ENCODE measurements at places on chromosomes 2 and 18.

DNA sequence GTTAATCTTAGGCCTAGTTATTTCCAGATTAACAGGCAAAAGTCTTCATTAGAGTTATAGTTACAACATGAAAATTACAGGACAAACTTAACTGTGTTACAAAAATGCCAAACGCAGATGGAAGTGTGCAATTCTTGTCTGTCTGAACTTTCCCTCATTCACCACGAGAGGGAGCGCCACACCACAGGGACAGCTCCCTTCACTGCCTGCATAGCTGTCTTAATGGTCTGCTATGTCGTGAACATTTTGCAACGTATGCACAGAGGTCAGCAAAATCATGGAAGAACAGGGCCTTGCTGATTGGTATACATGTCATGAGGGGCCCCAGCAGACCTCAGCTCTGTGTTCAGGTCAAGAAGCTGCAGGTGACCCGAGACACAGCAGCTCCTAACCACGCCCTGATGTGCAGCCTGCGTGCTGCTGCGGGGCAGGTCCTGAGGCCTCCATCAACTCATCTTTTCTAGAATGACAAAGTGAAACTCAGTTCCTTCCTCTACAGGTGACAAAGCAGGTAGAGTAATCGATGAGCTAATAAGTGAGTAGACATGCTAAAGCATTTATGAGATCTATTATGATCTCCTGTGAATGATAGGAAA is 78.8 kb upstream of the ATP8B1 start:
- peak; percentile 60 for DNase-seq

GRCh38 chr18:61706276-61706915 is 186.4 kb downstream of the RNF152 start:
- no peak for DNase-seq

DNA sequence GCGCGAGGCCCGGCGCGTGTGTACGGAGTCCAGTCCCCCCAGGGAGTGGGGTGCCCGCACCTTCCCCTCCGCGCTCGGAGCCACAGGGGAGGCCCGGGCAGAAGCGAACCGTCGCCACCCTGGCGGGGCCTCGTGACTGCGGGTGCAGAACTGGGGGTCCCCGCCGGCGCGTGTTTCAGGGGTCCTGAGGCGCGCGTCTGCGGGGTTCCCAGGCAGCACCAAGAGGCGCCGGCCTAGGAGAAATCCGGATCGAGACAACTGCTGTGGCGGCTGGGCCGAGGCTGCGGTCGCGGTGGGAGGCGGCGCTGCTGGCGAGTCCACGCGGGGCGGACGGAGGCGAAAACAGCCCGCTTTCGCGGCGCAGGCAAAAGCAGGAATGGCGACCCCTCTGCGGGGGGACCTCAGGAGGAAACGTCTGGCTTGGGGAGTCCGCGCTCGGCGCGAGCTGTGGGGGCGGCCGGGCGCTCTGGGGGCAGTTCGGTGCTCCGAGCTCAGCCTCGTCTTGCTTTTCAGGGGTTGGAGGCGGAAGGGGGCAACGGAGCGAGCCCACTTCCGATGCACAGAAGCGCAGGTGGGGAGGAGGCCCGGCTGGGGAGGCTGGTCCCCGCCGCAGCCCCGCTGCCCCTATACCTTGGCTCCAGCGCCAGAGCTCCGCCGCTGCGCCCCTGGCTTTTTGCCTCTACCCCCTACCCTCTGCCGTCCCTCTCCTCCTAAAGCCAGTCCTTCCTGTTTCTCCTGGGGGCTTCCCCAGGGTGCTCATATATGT is 81.5 kb upstream of the LDLRAD4 start:
- no peak for DNase-seq

DNA sequence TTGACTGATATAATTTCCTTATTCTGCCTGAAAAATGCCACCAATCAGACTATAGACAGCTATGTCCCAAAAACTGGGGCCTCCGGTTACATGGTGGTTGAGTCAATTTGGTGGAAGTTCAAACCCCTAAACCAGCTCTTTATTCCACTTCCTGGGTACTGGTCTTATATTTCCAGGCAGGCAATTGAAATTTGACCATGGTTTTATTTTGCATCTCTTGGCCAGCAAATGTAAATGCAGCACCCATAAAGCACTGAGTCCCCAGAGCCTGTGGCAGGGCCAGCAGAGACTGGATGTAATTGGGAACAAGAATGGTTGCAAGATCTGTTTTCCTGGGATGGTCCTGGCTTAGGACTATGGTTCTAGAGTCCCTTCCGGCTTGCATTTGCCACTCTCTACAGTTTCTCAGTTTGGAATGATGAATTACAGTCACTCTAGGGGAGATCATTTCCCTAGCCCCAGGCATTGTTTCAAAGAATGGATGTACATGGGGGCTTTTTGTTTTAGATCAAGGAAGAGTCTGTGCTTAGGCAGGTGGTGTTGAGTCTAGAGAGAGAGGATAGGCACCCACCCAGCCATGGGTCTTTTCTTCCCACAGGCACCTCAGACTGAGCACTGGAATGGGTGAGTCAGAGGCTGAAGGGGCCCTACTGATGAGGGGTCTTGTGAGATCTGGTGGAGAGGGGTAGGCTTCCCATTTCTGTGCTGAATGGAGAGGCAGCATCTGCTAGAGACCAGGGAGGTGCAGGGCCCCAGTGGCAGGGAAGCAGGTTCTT is 108.4 kb upstream of the CDC42EP3 start:
- no peak for DNase-seq

DNA sequence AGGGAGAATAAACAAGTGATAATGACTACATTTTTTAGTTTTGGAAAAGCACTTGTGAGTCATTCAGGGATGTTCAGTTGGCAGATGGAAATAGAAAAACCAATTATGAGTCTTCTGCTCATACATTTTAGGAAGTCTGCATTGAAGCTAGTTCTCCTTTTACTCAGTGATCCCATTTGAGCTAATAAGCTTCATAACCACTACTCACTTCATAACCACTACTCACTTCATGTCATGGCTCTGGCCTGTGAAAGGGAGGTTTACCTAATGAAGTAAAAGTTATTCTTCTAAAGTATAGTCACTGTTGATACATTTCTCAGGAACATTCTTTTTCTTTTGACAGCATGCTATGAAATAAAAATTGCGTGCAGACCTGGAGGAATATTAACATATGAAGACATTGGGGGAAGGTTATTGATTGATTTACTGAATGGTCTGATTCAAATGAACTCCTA is 948.7 kb downstream of the TSN start:
- no peak for DNase-seq

- no peak for DNase-seq
Measured at GRCh38 chr2:119734047-119734446, 25.7 kb upstream of the PTPN4 start.

DNA sequence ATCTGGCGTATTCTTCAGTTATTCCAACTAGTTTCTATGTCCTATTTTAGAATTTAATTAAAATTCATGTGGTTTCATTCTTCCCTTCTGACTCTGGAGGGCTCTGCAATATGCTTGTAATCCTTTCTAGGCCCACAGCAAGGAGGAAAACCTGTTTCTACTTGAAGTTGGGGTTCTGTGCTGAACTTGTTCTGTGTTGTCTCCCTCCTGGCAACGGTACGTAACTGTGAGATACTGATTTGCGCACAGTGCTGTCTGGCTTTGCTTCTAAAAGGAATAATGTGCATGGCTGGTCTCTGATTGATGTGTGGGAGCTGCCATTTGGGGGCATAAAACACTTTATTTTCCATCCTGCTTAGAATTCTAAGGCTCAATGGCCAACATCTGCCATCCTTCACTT is 81.7 kb downstream of the NABP1 start:
- DNase-seq: no peak

- no peak for DNase-seq
Measured at GRCh38 chr2:127577503-127577902, 42.0 kb downstream of the MYO7B start.

GRCh38 chr2:227020416-227020815 is 143.6 kb downstream of the COL4A4 start:
- no peak for DNase-seq

- no peak for DNase-seq
Measured at GRCh38 chr2:104444889-104445288, 409.0 kb upstream of the POU3F3 start.

DNA sequence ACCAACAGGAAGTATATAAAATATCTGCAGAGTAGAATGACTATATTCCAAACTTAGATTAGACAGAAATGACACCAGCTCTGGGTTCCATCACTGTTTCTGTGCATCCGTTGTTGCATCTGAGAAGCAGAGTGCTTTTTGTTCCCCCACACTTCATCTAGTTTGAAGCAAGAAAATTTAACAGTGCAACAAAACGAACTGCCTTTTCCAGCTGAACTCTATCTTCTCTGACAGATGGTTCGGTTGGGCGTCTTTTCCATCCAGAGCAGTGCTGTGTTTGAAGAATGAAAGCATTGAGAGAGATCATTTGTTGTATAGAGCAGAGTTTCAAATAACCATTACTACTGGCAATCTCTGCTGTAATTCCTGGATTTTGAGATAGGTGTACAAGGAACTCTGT is 757.5 kb downstream of the DPP10 start:
- DNase-seq: no peak

GRCh38 chr18:80176334-80177073 is 67.4 kb downstream of the ADNP2 start:
- no peak for DNase-seq

GRCh38 chr2:148451046-148451445 is 193.5 kb upstream of the EPC2 start:
- DNase-seq: no peak

DNA sequence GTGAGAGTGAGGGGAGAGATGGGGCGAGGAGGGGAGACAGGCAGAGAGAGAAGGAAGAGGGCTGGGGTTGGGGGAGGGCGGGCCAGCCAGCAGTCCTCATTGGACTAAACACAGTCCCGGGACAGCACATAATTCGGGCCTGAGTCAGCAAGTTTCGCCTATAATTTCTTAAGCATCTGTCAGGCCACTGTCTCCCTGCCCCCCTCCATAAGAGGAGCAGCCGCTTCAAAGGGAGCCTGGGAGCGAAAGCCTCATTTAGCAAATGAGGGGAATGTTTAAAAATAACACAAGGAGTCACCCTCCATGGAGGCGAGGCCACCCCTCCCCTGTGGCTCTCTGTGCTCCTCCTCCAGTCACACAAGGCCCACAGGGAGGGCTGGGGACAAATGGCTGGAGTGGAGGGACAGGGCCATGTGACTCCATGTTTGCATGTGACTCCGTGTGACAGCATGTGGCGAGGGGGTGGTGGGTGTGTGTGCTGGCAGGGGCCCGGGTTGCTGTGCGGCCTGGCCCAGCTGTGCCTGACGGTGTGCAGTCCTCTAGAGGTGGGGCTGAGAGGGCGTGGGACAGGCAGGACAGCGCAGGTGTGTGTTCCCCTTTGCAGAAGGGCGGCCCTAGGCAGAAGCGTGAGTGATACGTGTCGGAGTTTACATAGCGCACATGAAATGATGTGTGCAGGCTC is 162.4 kb downstream of the CELF4 start:
- no peak for DNase-seq

- DNase-seq: no peak
Measured at GRCh38 chr2:169727065-169727464, 6.6 kb upstream of the KLHL23 start.

DNA sequence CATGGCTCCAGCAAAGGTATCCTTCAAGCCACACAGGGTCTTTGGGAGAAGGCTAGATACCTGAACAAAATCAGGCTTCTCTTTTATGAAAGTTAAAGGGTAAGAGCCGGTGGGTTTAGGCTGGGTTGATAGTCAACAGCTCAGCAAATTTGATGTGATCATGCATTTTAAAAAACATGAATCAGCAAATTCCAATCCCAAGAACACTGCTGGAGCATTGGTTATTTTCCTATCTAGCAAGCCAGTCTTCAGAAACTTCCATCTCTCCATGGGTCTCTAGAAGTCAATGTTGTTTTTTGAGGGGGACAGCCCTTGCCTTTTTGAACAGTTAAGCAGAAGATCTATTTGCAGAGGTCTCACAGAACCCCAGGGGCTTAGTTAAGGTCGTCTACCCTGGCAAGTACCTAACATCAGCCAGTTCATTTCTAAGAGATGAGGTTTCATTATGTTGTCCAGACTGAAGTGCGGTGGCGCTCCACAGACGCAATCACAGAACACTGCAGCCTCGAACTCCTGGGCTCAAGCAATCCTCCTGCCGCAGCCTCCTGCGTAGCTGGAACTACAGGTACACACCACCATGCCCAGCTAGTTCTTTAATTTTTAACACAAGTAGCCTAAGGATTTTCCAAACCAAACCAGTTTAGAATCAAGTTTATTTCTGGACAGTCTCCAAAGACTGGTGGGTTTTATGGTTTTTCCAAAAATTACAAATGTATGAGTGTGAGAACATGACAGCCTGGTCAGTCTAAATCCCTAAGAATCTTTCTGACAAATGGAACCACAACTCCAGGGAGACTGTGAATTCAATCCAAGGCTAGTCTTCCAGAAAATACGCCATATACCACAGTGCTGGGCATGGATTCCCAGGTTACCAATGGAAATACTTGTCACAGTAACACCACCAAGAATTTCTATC is 4.1 kb upstream of the ZCCHC2 start:
- DNase-seq: no peak

GRCh38 chr2:43305517-43305916 is 79.1 kb upstream of the ZFP36L2 start:
- no peak for DNase-seq

- DNase-seq: no peak
Measured at GRCh38 chr18:46155641-46156051, 51.5 kb downstream of the HAUS1 start.

- DNase-seq: no peak
Measured at GRCh38 chr2:208015475-208015874, 9.9 kb downstream of the PLEKHM3 start.

- DNase-seq: no peak
Measured at GRCh38 chr2:113081488-113082210, 13.9 kb downstream of the IL1F10 start.

GRCh38 chr2:161119483-161119882 is 40.7 kb upstream of the TANK start:
- no peak for DNase-seq

DNA sequence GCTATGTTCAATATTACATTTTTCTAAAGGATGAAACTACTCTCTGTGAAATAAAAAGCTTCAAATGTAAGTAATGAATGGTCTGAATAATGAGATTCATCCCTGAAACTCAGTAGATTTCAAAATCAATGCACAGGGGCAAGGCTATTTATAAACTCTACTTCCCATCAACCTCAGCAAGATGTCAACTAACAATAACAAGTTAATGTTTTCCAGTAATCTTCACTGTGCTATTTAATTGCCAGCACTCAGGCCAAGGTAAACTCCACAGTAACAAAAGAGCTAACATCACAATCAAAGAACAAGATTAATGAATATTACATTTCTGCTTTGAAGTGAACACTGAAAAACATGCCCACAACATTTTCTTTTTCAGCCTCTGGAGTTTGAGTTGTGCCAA is 144.3 kb upstream of the ZFP36L2 start:
- no peak for DNase-seq

DNA sequence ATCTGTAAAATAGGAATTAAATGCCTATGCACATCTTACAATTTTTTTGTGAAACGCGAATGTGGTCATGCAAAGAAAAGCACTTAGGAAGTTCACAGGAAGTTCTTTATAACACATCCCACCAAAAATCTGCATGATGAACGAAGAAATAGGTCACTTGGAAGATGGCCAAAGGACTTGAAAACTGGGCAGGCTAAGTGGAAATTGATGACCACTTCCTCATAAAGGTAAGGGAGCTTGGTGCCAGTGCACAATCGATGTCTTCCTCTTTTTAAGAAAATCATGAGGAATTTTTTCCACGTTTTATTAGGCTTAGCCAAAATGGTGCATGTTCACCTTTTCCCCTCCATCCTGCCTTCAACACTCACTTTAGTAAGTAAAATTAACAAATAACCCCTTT is 8.2 kb upstream of the NT5C1B start:
- no peak for DNase-seq
